T follicular helper cell (primary cell): ENCODE measurements at places on chromosomes 12 and 14.

- no peak for DNase-seq
These were observed 16.1 kb downstream of the PIGH start for GRCh38 chr14:67583711-67584644.

- DNase-seq, result no peak
These were observed 56.1 kb downstream of the TRAF3 start for GRCh38 chr14:102833341-102833740.

GRCh38 chr14:69713209-69713781, 53.6 kb upstream of the SRSF5 start:
- no peak for DNase-seq

DNA sequence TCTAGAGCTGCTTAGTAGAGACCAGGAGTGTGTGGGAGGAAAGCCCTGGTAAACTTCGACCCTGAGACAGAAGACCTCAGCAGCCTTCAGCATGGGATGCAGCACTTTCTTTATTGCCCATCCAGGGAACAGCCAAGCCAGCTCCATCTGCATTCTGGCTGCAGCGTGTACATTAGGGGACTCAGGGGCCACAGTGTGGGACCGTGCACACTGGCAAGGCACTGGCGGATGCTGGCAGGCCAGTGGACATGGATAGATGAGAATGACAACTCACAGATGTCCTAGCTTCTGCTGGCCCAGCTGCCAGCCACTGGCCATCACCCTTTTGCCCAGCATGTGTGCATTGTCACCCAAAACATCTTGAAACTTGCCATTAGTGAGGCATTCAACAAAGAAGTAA, 12.5 kb downstream of the PLD4 start:
- no peak for DNase-seq

DNA sequence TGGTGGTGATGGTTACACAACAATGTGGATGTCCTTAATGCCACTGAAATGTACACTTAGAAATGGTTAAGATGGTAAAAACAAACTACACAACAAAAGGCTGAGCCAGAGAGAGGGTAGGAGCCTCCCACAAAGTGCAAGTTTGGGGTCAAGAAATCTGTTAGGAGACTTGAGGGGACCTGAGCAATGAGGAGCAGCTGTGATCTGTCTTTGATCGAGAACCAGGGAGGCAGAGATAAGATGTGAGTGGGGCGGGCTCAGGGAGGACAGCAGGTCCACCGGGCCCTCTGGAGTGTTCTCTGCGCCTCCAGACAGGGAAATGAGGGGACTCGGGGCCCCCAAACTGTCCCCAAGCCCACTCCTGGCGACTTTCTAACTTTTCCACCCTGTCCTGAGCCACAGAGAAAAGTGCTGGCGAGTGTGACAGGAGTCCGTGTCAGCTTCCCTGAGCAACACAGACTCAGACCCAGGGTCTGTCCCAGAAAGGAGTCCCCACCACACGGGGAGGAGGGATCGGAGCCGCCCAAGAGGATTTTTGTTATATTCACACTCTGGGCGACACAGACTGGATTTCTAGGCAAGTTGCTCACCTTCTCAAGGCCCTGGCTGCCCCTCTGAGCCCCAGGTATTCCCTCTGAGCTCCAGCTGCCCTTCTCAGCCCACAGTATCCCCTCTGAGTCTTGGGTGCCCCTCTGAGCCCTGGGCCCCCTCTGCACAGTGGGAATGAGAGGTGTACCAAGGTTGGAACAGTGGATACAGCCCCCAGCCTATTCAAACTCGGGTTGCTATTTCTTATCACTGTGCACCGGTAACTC, 11.5 kb upstream of the SCARB1 start:
- no peak for DNase-seq

GRCh38 chr14:63752449-63753169, 24.7 kb upstream of the SGPP1 start:
- DNase-seq, result no peak

GRCh38 chr12:110794623-110795280, 52.0 kb upstream of the CCDC63 start:
- no peak for DNase-seq

GRCh38 chr14:28761438-28762291, 4.9 kb upstream of the FOXG1 start:
- no peak for DNase-seq

- DNase-seq, result no peak
These were observed 50.9 kb downstream of the AP5M1 start for GRCh38 chr14:57319636-57320192.

DNA sequence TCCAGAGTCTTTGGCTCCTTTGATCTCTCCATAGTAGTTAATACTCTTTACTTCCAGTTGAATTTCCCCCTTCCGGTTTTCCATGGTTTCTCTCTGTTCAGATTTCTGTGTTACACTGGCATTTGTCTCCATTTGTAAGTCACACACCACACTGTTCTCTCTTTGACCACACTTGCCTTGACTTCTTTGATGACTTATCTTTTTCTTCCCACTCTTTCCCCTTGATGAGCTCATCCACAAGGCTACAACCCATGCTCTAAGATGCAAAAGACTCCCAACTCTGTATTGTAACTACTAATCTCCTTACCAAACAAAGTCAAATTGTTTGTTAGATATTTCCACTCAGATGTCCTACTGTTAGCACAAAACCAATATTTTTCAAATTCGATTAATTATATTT, 242.7 kb upstream of the E2F7 start:
- DNase-seq, result no peak

DNA sequence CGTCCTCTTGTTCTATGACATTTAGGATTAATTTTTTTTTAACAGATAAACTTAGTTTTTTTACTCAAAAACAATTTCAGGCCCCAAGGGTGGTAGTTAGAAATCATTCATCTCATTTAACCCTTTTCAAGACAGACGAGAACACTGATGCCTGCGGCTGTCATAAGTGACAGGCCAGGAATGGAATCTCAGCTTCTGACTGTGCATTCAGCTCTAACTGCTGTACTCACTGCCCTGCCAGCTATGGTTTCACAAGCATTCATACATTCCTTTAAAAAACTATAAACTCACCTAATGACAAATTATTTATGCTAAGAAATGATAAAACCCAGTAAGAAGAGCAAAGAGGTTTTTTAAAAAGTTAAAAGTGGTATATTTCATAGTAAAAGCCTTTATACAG, 8.8 kb downstream of the DENND5B start:
- DNase-seq, result no peak

DNA sequence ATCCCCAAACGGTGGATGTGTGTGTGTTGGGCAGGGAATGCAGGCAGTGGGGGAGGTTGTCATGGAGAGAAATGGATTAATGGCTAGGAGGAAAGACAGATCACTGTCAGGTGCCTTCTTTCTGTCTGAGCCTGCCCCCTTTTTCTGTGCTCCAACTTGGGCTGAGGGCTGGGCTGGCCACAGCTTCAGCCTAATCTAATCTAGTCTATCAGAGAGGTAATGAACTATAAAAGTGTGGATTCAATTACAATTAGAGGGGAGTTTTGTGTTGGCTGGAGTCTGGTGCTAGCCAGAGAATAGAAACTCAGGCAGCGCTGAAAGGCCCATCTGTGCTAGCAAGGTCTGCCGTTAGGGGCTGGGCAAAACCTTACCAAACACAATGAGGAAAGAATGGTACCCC, 41.2 kb downstream of the NEUROD4 start:
- DNase-seq, result no peak

DNA sequence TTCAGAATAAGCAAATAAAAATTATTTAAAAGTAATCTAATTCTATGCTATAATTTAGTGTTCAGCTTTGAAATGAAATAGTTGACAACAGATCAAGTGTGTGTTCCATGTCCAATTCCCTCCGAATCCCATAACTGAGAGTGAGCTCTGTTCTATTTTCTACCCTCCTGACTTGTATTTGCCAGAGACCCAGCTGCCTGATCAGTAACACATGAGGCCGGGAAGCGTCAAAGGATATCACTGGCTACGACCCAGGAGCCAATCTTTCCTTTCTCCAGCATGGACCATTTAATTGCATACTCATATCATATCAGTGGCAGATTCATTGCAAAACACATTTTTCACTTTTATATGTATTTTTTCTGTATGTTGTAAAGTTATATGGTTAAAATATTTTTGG, 108.8 kb upstream of the TSPAN8 start:
- DNase-seq, result no peak

GRCh38 chr12:124397807-124398577, 103.1 kb downstream of the RFLNA start:
- no peak for DNase-seq
